ENCODE measurements at places on chromosomes 13 and 19. TPM values are rescaled to one million over a fixed set of nuclear protein-coding genes. Genes with fewer than 3 reads are reported as not detected.

DNA sequence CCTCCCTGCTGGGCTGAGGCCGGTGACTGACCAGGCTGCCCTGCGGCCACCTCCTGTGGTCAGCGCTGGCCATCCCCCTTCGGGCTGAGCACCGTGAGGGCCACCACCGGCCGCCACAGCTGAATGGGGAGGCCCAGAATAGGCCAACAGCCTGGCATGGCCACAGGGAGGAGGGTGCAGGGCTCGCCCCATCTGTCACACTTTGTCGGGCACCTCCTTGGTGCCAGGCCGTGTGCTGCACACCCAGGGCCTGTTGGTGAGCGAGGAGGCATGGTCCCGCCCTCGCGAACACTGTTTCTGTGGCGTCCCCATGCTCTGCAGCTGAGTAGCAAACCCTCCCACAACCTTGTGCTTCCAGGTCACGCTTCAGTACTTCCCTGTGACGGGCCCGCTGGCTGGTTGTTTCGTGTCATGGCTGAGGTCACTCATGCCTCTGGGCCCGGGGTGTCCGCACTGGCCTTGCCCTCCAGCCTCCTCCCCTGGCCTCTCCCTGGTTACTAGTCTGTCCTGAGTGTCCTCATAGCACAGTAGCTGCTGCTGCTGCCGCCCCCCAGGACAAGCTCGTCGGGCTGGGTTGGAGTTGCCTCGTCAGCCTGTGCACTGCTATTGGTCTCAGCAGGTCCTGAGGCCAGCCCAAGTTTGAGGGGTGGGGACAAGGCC, 15.2 kb downstream of the EPN1 start:
- DNase-seq: no peak

Gene ZNF350
- 4.1 TPM for total RNA-seq

- no peak for DNase-seq
These were observed 2.7 kb upstream of the ARHGEF1 start for GRCh38 chr19:41880329-41880708.

Gene SPACA7
- total RNA-seq: not detected

Gene TEX26
- not detected for total RNA-seq

DNA sequence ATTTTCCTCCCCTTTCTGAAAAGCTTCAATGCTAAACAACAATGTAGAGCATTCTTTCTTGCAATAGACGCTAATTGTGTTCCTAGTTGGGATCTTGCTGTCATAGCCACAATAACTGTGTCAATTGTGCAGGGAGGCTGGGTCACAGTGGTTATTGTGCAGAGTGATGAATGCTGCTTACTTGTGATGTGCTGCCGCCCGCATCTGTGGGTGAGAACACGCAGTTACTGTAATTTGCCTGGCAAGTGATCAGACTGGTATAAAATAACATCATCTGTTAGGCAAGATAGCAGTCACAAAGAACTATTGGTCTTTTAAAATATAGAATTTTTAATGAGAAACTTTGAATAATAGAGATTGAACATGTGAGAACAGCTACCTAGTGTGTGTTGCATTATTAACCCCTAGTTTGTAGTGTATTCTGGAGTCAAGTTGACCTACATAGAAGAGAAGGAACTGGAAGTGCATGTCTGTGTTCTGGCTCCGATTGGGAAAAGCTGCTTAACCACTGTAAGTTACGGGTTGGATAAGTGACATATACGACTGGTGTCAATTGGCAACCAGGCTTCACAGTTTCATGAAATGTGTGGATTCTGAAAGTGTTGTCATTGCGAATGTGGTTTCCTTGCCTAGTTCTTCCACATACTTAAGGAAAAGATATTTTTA, 43.6 kb downstream of the SLAIN1 start:
- DNase-seq: no peak

GRCh38 chr19:41447732-41448332, 4.9 kb downstream of the ERICH4 start:
- DNase-seq: no peak

Gene PNMA8C
- total RNA-seq: not detected

- no peak for DNase-seq
These were observed 25.9 kb downstream of the DPF1 start for GRCh38 chr19:38197937-38198704.

Gene OR7D2
- 0.35 TPM for total RNA-seq

Gene TMEM147
- total RNA-seq: 79.9 TPM

GRCh38 chr13:35979361-35979951, 151.7 kb downstream of the DCLK1 start:
- no peak for DNase-seq

Gene SLC15A1
- total RNA-seq: not detected

Gene ALOX5AP
- not detected for total RNA-seq

Gene ANGPTL8
- not detected for total RNA-seq

Gene DEDD2
- 34.5 TPM for total RNA-seq

DNA sequence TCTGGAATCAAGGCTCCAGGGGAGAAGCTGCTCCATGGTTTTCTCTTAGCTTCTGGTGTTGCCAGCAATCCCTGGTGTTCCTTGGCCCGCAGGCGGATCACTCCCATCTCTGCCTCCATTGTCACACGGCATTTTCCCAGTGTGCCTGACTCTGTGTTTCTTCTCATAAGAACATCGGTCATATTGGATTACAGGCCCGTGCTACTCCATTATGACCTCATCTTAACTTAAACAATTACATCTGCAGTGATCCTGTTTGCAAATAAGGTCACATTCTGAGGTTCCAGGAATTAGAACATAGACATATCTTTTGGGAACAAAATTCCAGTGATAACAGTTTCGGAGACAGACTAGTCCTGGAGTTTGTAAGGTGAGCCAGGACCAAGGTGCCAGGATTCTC, 23.5 kb upstream of the ALOX5AP start:
- DNase-seq: no peak

DNA sequence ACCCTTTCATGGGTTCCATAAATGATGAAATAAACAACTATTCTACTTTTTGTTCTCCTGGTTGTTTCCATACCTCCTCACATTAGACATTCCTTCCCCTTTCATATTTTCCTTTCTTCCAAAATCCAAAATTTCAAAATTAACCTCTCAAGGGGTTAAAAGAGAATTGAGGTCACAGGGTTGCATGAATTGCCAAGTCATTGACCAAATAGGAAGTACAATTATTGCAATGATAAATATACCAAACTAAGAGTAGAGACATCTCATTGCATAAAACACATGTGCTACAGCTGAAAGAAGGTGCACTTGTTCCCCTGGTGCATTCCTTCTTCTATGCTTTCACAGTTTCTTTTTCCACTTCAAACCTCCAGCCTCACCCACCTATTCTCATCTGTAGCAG, 136.1 kb downstream of the KCTD12 start:
- DNase-seq: no peak

Gene ZNF865
- total RNA-seq: 5.7 TPM

DNA sequence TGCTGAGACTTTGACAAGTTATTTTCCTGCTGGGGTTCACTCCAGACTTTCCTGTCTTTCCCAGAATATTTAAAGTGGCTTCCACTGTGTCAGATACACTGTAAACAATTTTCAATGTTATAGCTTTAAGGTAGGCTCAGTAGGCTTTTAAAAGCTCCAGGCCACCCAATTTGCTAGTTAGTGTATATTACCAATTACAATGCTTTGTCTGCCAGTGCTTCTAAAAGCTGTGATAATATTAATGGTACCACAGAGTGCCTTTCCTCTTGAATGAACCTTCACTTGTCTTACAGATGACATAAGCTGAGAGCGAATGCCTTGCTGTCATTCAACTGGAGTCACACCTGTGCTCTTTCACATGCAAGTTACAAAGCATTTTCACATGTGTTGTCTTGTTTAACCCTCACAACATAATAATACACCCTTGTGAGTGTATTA, 239.7 kb upstream of the HTR2A start:
- no peak for DNase-seq

DNA sequence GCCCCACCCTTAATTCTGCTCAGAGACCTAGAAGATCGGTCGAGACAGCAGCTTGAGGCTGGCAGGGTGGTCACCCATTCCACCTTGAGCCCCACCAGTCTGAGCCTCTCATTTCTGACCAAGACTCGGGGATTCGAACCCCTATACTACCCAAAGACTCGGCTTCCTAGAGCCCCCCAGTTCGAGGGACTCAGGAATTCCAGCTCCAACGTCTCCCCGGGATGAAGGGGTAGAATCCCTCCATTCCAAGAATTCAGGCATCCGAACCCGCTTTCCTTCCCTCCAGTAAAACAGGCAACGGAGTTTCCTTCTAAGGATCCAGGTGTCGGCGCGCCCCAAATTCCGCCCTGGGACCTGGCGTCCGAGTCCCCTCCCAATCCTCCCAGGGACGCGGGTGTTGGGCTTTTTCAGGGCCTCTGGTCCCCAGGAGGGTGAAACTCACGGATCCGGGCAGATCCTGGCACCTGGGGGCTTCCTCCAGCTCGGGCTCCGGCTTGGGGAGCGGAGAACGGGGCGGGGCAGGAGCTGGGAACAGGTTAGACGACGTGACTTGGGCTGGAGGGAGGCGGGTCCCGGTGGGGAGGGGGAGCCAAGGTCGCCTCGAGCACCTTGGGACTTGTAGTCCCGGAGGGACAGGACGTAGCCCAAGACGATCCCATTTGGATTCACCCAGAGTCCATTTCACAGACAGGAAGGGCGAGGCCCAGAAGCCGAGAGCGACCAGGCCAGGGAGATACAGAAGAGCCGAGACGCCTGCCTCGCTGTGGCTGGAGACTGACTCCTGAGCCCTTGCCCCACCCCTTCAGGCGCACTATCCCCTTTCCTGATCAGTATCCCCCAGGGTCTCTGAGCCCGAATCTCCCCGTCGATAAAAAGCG, at the start of gene PPP1R13L:
Gene PPP1R13L (minus strand): TSS at position 513 of the 878 bp plus-strand sequence. CDS start 6,751 bp downstream, outside the sequence.
- peak; percentile 33 for DNase-seq

- DNase-seq: no peak
These were observed 513.0 kb downstream of the IRS2 start for GRCh38 chr13:109273326-109273751.

DNA sequence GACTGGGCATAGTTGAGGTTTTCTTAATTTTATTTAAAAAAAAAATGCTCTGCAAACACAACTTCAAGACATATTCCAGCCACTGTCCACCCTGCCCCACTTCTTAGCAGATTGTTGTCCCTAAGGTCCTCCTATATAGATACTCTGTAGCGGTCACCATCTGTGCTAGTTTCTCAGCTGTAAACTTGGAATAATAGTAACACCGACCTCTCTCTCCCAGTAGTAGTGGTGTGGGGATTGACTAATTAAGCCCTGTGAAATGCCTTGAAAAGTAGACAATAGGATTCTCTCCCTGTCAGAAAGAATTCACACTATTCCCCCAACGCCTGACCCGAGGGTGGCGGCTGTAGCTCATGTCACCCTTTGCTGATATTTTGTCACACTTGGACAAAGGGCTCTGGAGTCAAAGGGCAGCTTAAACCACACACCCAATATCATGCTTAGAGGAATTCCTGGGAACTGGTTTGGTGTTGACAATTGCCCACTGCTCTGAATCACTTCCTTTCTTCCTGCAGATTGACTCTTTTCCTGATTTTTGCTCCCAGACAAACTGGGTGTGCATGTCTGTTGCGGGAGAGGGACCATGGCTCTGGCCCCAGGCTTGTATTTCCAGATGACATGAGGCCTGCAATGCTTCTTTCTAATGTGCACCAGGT, 9.2 kb upstream of the SERP2 start:
- peak; percentile 80 for DNase-seq

DNA sequence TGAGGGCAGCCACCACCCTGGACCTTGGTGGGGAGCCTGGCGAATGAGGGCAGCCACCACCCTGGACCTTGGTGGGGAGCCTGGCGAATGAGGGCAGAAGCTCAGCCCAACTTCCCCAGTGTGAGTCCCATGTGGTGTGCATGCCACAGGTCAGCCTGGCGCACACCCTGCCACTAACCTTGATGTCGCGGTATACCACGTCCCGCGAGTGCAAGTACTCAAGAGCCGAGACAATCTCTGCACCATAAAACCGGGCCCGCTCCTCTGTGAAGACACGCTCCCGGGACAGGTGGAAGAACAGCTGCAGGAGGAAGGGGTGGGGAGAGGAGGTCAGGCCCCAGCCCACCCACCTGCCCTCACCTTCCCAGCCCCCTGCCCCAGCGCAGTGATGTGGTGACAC, 11.3 kb upstream of the CCNP start:
- no peak for DNase-seq

Gene FXYD1
- total RNA-seq: not detected

- no peak for DNase-seq
These were observed 102.3 kb upstream of the ABCC4 start for GRCh38 chr13:95403349-95404140.

Gene SWSAP1
- total RNA-seq: 4.1 TPM

DNA sequence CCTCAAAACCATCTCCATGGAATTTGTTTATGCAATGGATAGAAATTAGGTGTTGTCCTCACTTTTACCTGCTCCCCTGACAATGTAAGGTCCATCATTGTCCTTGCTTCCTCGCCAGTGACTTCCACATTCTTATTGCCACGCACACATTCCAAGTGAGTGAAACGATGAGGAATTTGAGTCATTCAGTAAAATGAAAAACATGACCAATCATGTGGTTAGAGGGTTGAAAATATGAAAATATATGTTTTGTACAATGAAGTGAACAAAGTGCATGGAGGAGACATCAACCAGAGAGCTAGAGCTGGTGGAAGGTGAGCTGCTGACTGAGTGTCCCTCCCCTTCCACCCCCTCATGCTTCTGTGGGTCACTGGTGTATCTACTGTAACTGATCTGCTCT, 91.7 kb downstream of the ATP8A2 start:
- DNase-seq: no peak

Gene TMEM143
- total RNA-seq: 5.1 TPM

- DNase-seq: no peak
These were observed 22.1 kb downstream of the ADPRHL1 start for GRCh38 chr13:113431171-113431570.

Gene TLE5
- 343 TPM for total RNA-seq

- no peak for DNase-seq
These were observed 73.8 kb upstream of the FAM216B start for GRCh38 chr13:42707586-42707985.

Data from glomerular endothelial cell (primary cell).